CD4-positive, alpha-beta memory T cell (primary cell): ENCODE measurements at places on chromosomes 7 and 10. TPM values are rescaled to one million over a fixed set of nuclear protein-coding genes. Genes with fewer than 3 reads are reported as not detected.

GRCh38 chr7:135991322-135991721 is 14.2 kb upstream of the MTPN start:
- H3K36me3 ChIP-seq: no peaks in the 10 kb centered on the region
- no peaks in the 10 kb centered on the region for H3K27me3 ChIP-seq
- H3K27ac ChIP-seq: no peak overlapping the region
- no peak for DNase-seq
- no peak overlapping the region for H3K4me3 ChIP-seq

DNA sequence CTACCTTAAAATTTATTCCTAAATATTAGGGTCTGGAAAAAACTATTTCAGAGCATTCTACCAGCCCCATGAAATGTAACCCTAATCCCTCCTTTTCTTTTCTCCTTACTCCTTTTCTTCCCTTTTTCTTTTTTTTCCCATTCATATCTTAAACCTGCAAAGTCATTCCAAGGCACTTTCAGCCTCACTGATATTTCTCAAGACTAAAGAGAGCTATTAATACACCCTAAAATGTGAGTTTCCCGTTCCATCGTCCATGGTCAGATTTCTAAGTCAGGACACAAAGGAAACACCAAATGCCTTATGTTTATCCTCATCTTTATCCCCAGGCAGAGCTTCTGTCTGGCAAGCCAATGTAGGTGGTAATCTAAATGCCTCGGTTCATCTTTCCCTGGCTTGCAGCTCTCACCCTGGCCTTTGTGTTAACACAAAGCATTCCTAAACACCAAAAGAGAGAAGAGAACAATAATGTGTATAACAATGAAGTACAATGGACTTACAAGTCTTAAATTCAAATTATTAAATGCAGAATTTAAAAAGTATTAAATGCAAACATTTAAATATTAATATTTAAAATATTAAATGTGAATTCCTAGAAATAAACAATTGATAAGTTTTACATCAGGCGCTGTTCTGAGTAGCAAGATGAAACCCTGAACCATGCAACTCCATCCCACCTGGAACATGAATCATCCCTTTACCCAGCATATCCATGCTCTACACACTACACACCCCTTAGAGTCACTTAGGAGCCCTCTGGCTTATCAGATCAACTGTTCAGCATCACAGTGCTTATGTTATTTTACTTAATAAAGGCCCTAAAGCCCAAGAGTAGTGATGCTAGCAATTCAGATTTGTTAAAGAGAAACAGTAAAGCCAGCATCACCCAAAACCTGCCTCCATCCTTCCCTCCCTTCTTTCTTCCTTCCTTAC is 26.8 kb downstream of the MICU1 start:
- no peaks in the 10 kb centered on the region for H3K4me1 ChIP-seq
- no peaks in the 10 kb centered on the region for H3K36me3 ChIP-seq
- DNase-seq: no peak
- H3K27ac ChIP-seq: no peak overlapping the region

DNA sequence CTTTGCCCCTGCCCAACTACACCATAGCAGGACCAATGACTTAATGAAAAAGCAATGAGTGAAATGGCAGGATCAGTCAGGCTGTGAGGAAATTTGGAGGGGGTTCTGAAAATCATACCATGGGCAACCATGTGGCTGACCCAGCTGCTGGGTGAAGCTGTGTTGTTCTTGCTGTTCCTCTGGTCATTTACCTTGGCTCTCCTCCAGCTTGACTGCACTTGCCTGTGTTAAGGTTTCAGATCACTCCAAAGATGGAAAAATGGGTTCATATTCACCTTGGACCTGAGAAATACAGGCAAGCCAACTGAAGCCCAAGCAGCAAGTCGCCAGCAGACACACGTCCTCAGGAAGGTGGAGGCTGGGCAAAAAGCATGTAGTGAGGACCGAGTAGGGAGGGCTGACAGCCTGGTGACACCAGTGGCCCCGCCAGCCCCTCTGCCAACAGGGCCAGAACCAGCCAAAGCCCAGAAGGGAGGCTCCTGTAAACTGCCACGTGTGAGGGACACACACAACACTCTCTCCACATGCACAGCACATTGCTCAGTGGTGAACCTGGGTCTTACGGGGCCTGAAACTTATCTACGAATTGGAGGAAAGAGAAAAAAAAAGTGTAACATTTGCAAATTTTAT is 40.1 kb downstream of the PARP12 start:
- no peaks in the 10 kb centered on the region for H3K27me3 ChIP-seq
- peaks cover 19% of the 10 kb centered on the region for H3K36me3 ChIP-seq
- no peak overlapping the region for H3K4me3 ChIP-seq
- no peak for DNase-seq

GRCh38 chr7:23268746-23269145 is 22.2 kb downstream of the GPNMB start:
- no peak overlapping the region for H3K27ac ChIP-seq
- no peaks in the 10 kb centered on the region for H3K36me3 ChIP-seq

- no peak for DNase-seq
- no peak overlapping the region for H3K27ac ChIP-seq
- no peaks in the 10 kb centered on the region for H3K4me1 ChIP-seq
- no peaks in the 10 kb centered on the region for H3K27me3 ChIP-seq
- H3K4me3 ChIP-seq: no peak overlapping the region
These were observed 481.4 kb downstream of the TYW1 start for GRCh38 chr7:67478066-67478465.

DNA sequence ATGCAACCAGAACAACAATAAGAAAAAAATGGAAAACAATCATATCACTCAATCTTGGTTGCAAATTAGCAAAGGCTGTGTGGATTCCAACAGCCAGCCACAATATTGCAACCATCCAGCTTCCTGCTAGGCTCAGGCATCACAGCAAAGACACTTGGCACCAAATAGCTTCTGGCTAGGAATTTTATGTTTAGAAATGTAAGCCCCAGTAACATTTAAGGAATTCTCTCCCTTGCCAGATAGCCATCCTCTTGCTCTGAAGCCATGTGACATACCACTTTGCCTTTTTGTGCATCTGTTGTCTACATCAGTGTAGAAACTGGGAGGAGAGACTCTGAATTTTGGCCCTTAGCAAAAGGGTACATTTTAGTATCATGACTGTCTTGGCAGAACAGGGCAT is 22.2 kb downstream of the MKX start:
- H3K36me3 ChIP-seq: no peaks in the 10 kb centered on the region
- no peak overlapping the region for H3K4me3 ChIP-seq
- H3K27ac ChIP-seq: no peak overlapping the region
- H3K27me3 ChIP-seq: no peaks in the 10 kb centered on the region
- DNase-seq: no peak

- no peaks in the 10 kb centered on the region for H3K36me3 ChIP-seq
- no peak for DNase-seq
- H3K4me1 ChIP-seq: no peaks in the 10 kb centered on the region
- no peaks in the 10 kb centered on the region for H3K27me3 ChIP-seq
- no peak overlapping the region for H3K4me3 ChIP-seq
These were observed 69.7 kb upstream of the EMX2 start for GRCh38 chr10:117472872-117473271.

DNA sequence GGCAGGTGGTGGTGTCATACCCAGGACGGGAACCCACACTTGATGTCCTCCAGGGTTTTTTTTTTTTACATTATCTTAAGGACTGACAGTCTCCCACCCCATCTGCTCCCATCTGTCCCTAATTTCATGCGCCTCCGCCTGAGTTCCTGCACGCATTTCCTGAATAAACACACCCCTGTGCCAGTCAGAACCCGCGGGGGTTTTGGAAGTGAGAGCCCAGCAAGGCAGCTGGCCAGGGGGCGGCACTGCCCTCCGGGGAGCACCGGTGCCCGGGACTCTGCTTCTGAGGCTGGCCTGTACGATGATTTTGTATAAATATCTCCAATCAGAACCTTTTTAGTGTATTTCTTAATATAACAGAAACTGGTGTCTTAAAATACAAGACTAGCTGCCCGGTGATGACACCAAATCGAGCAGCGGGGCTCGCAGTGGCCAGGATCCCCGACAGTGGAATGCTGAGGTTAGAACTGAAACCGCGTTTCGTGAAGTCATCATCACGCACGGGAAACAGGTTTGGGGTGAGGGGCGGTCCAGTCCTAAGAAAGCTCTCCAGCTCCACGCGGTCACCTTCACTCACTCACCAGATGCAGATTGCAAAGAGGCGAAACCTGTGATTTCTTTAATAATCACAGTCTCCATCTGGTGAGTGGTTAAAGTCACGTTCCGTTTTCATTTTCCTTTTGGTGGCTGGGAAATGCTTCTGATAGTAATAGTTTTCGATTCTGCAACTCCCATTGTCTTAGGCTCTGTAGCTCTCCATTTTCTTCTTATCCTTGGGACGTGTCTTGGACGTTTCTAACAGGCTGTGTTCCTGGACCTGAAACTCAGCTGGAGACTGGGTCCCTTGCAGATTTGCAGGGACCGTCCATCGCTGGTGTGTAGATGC is 19.7 kb downstream of the BNIP3 start:
- H3K27me3 ChIP-seq: no peaks in the 10 kb centered on the region
- no peak overlapping the region for H3K4me3 ChIP-seq
- no peak overlapping the region for H3K27ac ChIP-seq
- peaks cover 3% of the 10 kb centered on the region for H3K36me3 ChIP-seq

DNA sequence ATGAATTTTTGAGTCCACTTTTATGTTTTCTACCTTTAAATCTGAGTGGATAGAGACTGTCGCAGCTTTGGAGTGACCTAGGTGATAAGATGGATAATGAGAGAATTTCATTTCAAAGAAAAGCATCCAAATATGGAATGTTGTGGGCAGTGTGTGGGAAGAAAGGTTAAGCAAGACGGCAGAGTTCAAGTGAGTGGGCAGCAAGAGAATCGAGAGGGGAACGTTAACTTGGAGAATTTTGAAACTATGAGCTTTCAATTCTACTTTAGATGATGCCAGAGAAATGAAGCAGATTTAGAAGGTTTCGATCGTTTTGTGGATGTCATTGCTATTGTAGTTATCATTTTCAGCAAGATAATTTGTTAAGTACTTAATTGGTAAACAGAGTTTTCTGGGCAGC is 73.0 kb downstream of the XRCC2 start:
- no peak overlapping the region for H3K4me3 ChIP-seq
- no peaks in the 10 kb centered on the region for H3K36me3 ChIP-seq
- no peak for DNase-seq

GRCh38 chr10:18261768-18262231 is 121.6 kb downstream of the CACNB2 start:
- H3K27ac ChIP-seq: no peak overlapping the region
- H3K4me1 ChIP-seq: no peaks in the 10 kb centered on the region
- H3K4me3 ChIP-seq: no peak overlapping the region

DNA sequence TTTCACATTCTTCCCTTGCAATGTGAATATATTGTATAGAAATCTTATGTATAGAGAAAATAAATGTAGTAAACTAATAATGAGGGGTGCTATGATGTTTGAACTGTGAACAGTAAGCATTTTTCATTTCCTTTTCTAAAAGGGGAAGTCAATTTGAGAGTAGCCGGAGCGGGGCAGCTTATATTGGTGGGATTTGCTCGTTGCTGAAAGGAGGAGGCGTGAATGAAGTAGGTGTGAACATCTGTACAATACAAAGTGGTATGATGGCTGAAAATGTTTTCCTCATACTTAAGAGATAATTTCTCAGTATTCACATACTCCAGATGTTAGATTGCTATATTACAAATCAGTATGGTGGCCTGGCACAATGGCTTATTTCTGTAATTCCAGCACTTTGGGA is 87.1 kb downstream of the SRI start:
- H3K36me3 ChIP-seq: no peaks in the 10 kb centered on the region
- H3K4me1 ChIP-seq: no peaks in the 10 kb centered on the region
- no peaks in the 10 kb centered on the region for H3K27me3 ChIP-seq
- H3K4me3 ChIP-seq: no peak overlapping the region

- no peak overlapping the region for H3K4me3 ChIP-seq
- no peaks in the 10 kb centered on the region for H3K4me1 ChIP-seq
- H3K36me3 ChIP-seq: no peaks in the 10 kb centered on the region
- no peak for DNase-seq
- H3K27me3 ChIP-seq: no peaks in the 10 kb centered on the region
- no peak overlapping the region for H3K27ac ChIP-seq
These were observed 9.6 kb upstream of the CTBP2 start for GRCh38 chr10:125169915-125170314.

GRCh38 chr7:30906515-30907240 is 5.0 kb upstream of the AQP1 start:
- no peak for DNase-seq
- no peak overlapping the region for H3K27ac ChIP-seq
- H3K36me3 ChIP-seq: no peaks in the 10 kb centered on the region
- H3K27me3 ChIP-seq: no peaks in the 10 kb centered on the region
- H3K4me3 ChIP-seq: no peak overlapping the region

DNA sequence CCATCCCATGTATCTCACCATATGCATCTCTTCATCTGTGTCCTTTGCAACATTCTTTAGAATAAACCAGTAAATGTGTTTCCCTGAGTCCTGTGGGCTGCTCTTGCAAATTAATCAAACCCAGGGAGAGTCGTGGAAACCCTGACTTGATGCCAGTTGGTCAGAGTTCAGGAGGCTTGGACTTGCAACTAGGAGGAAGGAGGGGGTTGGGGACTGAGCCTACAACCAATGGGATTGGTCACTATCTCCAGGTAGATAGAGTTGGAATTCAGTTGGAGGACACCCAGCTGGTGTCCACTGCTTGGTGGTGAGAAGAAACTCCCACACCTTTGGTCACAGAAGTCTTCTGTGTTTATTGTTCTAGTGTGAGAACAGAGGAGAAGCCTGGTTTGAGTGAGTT is 38.3 kb upstream of the PRKCQ start:
- no peak for DNase-seq
- no peak overlapping the region for H3K27ac ChIP-seq
- H3K27me3 ChIP-seq: no peaks in the 10 kb centered on the region
- no peaks in the 10 kb centered on the region for H3K4me1 ChIP-seq
- no peaks in the 10 kb centered on the region for H3K36me3 ChIP-seq

GRCh38 chr7:113892818-113893217 is 26.0 kb downstream of the PPP1R3A start:
- no peaks in the 10 kb centered on the region for H3K36me3 ChIP-seq
- H3K27me3 ChIP-seq: no peaks in the 10 kb centered on the region
- no peak overlapping the region for H3K27ac ChIP-seq
- no peak overlapping the region for H3K4me3 ChIP-seq

DNA sequence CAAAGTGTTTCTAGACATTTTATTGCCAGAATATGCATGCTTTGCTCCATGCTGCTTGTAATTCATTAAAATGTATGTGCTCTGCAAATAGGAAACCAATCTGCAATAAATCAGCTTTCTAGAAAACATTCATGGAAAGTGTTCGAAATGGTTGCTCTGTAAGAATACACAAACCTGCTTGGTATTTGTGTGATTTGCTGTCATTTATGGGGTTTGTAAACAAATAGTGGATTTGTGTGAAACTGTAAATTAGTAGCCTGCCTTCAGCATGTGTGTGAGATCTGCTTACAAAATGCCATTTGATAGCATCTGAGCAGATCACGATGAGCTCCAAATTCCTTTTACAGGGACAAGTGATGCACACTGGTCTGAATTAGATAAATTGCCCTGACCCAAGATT is 219.0 kb upstream of the CSTF2T start:
- H3K4me1 ChIP-seq: no peaks in the 10 kb centered on the region
- H3K4me3 ChIP-seq: no peak overlapping the region
- no peaks in the 10 kb centered on the region for H3K36me3 ChIP-seq

SLC26A4 gene
- total RNA-seq: not detected

FKBP9 gene
- 0.35 TPM for total RNA-seq

OR6V1 gene
- total RNA-seq: not detected

NEUROG3 gene
- total RNA-seq: not detected

OR9A2 gene
- not detected for total RNA-seq

IKZF1 gene
- total RNA-seq: 479 TPM

ACTL6B gene
- not detected for total RNA-seq

GARIN1A gene
- total RNA-seq: 3.4 TPM

EPO gene
- total RNA-seq: not detected

RBM20 gene
- not detected for total RNA-seq

CAV1 gene
- total RNA-seq: not detected

CCL26 gene
- not detected for total RNA-seq

LDB3 gene
- 0.08 TPM for total RNA-seq
